ENCODE measurements at places on chromosomes 7 and 10.

- no peak for DNase-seq
Observed at GRCh38 chr10:21528236-21529031, 3.0 kb upstream of the SKIDA1 start.

DNA sequence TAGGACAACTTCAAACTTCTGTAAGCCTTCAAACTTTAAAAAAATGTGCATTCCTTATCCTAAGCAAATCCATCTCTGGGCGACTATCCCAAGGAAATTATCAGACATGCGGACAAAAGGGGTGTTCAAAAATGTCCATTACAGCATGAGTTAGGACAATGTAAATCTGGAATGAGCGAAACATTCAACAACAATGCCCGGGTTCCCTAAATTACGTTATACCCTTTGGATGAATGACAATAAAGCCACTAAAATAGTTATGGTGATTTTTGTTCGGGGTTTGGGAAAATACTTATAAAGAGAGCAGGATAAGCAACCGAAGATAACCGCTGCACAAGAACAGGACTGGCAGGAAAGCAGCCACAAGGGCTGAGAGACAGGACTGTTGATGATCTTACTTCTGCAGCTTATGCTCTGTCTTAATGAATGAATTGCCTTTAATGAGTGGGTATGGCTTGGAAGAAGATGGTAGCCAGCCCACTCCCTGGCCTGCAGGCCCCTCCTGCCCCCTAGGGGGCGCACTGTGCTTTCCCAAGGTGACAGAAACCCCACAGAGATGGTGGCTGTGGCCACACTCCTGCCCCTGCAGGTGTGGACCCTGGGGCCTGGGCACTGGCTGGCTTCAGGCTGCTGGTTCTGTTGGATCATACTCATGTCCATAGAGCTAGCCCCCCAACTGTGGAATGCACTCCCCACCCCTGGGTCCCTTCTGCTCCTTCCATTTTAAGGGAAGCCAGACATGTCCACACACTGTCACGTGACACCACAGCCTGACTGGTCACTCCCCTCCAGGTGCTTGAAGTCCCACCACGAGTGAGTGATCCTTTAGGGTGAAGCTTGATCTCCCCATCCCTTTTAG, 45.0 kb downstream of the ZCCHC24 start:
- no peak for DNase-seq

DNA sequence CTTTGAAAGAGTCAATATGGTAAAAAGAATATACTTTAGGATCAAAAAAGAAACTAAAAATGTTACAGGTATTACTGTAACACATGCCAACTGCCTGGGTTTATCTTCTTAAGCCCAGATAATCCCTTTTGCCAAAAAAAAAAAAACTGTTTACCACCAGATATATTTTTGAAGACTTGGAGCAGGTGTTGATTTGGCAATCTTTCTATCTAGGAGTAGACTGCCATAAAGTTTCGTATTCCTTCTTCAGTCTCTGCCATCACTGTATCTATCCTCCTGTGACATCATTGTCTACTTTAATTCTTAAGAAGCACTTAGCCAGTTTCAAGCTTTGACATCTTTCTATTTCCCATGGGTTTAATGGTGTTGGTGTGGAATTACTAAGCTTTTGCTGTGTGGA, 161.0 kb downstream of the ST7 start:
- DNase-seq, result no peak

GRCh38 chr7:114554781-114555537, 140.3 kb downstream of the FOXP2 start:
- no peak for DNase-seq

GRCh38 chr10:10307551-10307950, 710.1 kb upstream of the CELF2 start:
- DNase-seq, result no peak

GRCh38 chr10:31972519-31973041, 43.9 kb upstream of the ARHGAP12 start:
- no peak for DNase-seq

- DNase-seq, result no peak
Observed at GRCh38 chr10:96400465-96400864, 41.7 kb upstream of the OPALIN start.

- no peak for DNase-seq
Observed at GRCh38 chr10:64626924-64627323, 1105.7 kb downstream of the REEP3 start.

DNA sequence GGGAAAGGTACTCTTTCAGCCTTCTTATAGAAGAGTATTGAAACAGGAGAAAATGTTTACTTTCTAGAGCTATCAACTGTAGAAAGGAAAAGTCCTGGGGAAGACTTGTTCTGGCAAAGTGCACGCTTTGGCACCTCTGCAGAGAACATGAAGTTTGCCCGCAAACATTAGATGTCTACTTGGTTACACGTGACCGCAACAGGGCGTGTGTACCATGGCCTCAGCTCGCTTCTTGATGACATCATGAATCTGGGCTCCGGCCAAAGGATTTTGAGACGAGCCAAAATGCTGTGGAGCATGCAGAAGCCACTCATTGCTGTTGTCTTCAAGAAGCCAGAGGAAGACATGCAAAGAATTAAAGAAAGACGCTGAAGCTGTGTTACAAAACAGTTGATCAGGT, 8.6 kb upstream of the TAS2R60 start:
- no peak for DNase-seq

DNA sequence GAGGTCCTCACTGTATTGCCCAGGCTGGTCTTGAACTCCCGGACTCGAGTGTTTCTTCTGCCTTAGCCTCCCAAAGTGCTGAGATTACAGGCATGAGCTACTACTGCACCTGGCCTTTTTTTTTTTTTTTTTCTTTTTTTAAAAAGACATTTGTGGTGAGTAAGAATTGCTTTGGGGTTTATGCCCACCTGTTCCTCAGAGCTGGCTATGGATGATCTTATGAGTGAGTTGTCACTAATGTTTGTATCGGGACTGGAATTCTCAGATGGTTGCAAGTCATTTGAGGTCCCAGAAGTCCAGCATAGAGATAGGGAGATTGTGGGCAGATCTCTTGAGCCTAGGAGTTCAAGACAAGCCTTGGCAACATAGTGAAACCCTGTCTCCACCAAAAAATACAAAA, 35.2 kb downstream of the ZRANB1 start:
- DNase-seq, result no peak
